Activated T-cell treated with anti-CD3 and anti-CD28 coated beads, Interleukin-2, amount 50 U/mL, for 24 hours (primary cell): ENCODE measurements at places on chromosomes 12 and 14.
A peak's percentile ranks its signal among the peaks of the same experiment; 100 is the strongest.

DNA sequence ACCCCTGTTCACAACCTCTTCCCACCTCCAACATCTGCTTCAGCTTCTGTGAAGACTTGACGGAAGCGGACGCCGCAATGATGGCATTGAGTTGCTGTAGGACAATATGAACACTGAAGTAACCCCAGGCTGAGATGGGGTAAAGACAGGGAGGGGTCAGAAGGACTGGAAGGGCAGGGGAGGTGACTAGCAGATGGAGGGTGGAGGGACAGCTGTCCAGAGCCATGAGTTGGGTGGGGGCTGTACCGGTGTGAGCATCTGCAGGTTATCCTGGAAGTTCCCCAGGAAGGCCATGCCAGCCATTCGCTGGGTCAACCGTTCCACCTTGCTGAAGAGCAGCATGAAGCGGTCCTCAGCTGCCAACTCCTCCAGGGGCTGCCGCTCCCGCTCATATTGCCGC is 26.1 kb downstream of the PRPF40B start:
- DNase-seq, result no peak
- H3K36me3 ChIP-seq, result peaks cover 93% of the 10 kb centered on the region
- no peaks in the 10 kb centered on the region for H3K27me3 ChIP-seq
- no peak overlapping the region for H3K4me3 ChIP-seq
- peak overlapping the region; percentile 58 for H3K27ac ChIP-seq
- H3K4me1 ChIP-seq, result peaks cover 29% of the 10 kb centered on the region

DNA sequence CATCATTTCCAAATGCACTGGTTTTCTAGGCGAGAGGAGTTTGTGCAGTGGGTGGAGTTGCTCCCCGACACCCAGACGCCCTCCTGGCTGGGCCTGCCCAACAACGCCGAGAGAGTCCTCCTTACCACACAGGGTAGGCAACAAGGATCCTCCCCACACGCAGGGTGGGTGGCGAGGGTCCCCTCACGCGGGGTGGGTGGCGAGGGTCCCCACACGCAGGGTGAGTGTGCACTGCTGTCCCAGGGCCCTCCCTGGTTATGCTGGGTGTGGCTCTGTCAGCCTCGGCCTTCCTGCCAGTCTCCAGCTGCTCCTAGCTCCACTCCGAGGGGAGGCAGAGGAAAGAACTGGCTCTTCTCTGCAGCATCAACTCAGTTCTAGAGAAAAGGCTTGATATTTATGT is 42.3 kb downstream of the HSP90AA1 start:
- H3K36me3 ChIP-seq, result peaks cover 96% of the 10 kb centered on the region
- DNase-seq, result no peak
- H3K4me1 ChIP-seq, result no peaks in the 10 kb centered on the region
- no peaks in the 10 kb centered on the region for H3K27me3 ChIP-seq
- H3K27ac ChIP-seq, result no peak overlapping the region

GRCh38 chr14:103296007-103296406 is 38.0 kb upstream of the EIF5 start:
- peaks cover 2% of the 10 kb centered on the region for H3K4me1 ChIP-seq
- peaks cover 12% of the 10 kb centered on the region for H3K27me3 ChIP-seq
- H3K27ac ChIP-seq, result no peak overlapping the region
- no peak for DNase-seq
- no peak overlapping the region for H3K4me3 ChIP-seq

DNA sequence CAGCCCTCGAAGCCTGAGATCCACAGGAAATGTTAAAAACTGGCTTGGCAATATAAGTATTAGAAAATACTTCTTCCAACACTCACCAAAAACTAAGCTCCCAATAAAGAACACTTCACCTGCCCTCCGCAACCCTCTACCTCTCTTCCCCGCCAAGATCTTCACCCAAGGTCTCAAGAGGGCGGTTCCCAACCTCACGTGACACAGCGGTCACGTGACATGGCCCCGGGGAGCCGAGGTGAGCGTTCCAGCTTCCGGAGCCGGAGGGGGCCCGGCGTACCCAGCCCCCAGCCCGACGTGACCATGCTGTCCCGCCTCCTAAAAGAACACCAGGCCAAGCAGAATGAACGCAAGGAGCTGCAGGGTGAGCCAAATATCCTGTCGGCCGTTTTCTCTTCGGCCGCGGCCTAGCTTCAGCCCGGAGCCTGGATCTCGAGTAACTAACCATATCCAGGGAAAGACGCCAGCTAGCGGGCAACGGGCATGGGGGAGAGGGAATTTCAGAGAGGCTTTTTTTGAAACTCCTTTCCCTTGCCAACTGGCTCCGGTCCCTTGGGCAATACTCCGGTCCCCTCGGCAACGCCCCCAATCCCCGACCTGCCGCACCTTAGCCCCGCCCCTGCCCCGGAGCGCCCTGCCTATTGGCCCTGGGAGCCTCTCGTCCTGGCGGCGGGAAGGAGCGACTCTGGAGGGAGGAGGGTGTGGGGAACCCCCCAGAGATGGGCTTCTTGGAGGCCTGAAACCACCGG is at the start of gene BLOC1S1:
TSS of gene BLOC1S1 (plus strand) at position 214 of the 749 bp plus-strand sequence. CDS start at position 220, 6 bp downstream.
- peaks cover 44% of the 10 kb centered on the region for H3K4me1 ChIP-seq
- H3K27ac ChIP-seq, result peak within 1 kb of the TSS; percentile 97
- H3K27me3 ChIP-seq, result no peaks in the 10 kb centered on the region
- peak within 1 kb of the TSS; percentile 91 for H3K4me3 ChIP-seq
- DNase-seq, result peak; percentile 95

DNA sequence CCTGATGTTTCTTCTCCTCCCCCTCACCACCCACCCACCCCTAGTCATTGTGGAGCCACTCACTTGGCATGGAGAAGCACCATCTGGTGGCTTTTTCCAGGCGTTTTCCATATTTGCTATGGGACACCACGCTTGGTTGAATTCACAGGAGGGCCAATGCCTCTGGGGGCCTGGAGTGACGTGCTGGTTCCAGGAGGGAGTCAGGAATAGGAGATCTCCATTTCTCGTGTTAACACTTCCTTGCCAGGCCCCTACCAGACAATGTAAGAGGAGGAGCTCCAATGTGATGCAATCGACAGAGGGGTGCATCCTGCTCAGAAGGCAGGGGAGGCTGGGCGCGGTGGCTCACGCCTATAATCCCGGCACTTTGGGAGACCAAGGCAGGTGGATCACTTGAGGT is 21.6 kb upstream of the TESC start:
- no peak overlapping the region for H3K4me3 ChIP-seq
- no peak for DNase-seq
- H3K36me3 ChIP-seq, result no peaks in the 10 kb centered on the region
- no peak overlapping the region for H3K27ac ChIP-seq

- no peak for DNase-seq
- H3K36me3 ChIP-seq, result peaks cover 93% of the 10 kb centered on the region
- H3K27ac ChIP-seq, result peak overlapping the region; percentile 32
- peaks cover 81% of the 10 kb centered on the region for H3K4me1 ChIP-seq
- no peaks in the 10 kb centered on the region for H3K27me3 ChIP-seq
Observed at GRCh38 chr14:102829016-102829548, 51.8 kb downstream of the TRAF3 start.

DNA sequence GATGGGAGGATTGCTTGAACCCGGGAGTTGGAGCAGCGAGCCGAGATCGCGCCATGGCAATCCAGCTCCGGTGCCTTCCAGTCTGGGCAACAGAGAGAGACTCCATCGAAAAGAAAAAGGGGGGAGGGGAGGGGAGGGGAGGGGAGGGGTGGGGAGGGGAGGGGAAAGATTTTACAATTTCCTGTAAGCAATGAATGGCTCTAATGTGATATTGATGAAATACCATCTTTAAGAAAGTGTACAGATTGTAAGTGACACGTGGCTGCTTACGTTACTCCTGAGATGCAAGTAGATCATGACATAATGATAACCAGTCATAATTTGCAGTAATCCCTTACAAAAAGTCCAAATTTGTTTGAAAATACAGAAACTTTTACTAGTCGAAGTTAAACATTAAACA is 1.4 kb downstream of the SLC25A21 start:
- DNase-seq, result no peak
- H3K4me3 ChIP-seq, result no peak overlapping the region
- no peaks in the 10 kb centered on the region for H3K36me3 ChIP-seq

DNA sequence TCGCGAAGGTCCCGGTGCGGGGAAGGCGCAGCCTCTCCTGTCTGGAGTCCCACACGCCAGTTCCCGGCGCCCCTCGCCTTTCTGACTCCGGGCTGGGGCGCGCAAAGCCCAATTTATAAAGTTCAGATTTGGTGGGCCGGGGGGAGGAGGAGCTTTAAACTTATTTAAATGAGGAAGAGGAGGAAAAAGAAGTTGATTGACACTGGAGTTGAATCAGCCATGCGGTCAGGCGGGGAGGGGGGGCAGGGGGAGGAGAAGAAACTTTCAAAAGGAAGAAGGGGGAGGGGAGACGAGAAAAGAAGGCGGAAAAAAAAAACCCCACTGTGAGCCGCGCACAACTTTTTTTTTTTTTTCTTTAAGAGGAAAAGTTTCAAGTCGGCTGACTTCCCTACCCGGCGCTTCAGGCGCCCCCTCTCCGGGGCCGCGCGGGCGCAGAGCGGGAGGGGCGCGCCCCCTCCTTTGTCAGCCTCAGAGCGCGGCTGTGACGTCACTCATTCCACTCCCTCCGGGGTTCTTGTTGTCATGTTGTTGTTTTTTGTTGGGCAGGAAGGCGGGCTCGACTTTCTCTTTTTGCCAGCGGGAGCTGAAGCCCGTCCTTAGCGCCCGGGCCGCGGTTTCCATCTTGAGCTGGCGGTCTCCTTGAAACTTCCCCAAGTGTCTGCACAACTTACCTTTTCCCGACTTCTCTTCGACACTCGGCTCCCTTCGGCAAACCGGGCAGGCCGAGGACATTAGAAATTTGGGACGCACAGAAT is at the start of gene ZFP36L1:
TSS of gene ZFP36L1 (minus strand) at position 89 of the 755 bp plus-strand sequence. CDS start 129 bp downstream, outside the sequence.
- peaks cover 56% of the 10 kb centered on the region for H3K4me1 ChIP-seq
- peak within 1 kb of the TSS; percentile 89 for H3K4me3 ChIP-seq
- peaks cover 47% of the 10 kb centered on the region for H3K36me3 ChIP-seq
- DNase-seq, result peak; percentile 92
- H3K27me3 ChIP-seq, result no peaks in the 10 kb centered on the region

DNA sequence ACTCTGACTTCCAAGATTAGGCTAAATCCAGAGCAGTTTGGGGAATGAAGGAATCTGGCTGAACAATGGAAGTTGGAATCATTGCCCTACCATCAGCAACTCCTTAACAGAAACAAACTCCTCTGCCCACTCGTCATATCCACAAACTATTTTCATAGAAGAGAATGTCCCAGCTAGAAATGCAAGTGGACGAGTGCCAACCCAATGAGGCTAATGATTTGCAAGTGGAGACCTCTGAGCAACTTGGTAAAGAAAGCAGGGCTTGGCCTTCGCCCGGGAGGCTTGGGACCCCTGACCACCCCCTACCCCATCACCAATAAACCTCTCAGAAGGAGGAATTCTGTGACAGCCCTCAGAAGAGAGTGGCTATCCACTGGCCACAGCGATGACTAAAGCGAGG is 40.0 kb upstream of the DDX11 start:
- peaks cover 19% of the 10 kb centered on the region for H3K27me3 ChIP-seq
- DNase-seq, result no peak
- H3K4me3 ChIP-seq, result no peak overlapping the region
- no peaks in the 10 kb centered on the region for H3K4me1 ChIP-seq
- no peak overlapping the region for H3K27ac ChIP-seq

- no peak overlapping the region for H3K27ac ChIP-seq
- no peaks in the 10 kb centered on the region for H3K4me1 ChIP-seq
- no peaks in the 10 kb centered on the region for H3K27me3 ChIP-seq
- no peaks in the 10 kb centered on the region for H3K36me3 ChIP-seq
- H3K4me3 ChIP-seq, result no peak overlapping the region
Observed at GRCh38 chr12:56382611-56383010, 20.0 kb upstream of the APOF start.

DNA sequence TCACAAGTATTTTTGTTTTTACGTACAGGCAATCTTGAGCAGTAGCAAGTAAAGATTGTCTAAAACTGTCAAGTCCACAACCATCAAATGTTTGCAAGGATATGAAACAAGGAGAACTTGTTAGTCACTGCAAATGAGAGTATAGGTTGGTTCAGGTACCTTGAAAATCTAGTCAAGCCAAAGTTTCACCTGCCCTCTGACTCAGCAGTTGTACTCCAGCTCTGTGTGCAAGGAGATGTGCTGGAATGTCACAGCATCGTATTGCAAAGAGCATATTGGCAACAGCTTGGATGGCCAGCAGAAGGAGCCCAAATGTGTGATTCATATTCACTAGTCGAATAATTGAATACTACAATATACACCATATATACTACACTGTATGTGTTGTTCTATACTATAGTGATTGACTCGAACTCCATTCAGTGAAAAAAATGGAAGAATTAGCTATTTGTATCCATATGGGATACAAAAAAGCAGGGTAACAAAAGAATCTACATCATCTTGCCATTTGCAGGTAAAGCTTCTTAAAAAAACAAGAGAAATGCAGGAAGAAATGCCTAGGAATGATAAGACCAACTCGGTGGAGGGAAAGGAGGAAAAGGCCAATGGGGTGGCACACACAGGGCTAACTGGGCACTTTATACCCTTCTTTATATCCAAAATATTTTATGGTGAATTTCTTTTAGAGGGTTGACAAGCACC is 44.0 kb downstream of the EID3 start:
- H3K27me3 ChIP-seq, result no peaks in the 10 kb centered on the region
- H3K27ac ChIP-seq, result no peak overlapping the region
- no peak for DNase-seq

DNA sequence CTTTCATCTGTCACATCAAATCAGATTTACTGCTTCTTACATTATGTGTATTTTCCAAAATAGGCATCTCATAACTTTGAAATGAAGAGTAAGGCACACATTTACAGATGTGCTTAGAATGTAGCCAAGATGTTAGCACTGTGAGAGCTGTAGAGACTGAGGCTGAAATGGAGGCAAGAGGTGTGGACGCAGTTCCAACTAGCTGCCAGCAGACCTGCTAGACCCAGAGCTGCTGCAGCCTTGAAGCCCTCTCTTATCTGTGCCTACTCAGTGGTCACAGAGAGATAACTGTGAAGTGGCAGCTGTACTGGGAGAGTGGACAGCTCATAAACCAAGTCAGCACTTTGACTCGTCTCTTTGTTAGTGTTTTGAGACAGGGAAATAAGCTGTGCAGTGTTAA is 470.9 kb downstream of the CCER1 start:
- peaks cover 4% of the 10 kb centered on the region for H3K27me3 ChIP-seq
- no peaks in the 10 kb centered on the region for H3K36me3 ChIP-seq
- H3K4me3 ChIP-seq, result no peak overlapping the region
- no peak overlapping the region for H3K27ac ChIP-seq

DNA sequence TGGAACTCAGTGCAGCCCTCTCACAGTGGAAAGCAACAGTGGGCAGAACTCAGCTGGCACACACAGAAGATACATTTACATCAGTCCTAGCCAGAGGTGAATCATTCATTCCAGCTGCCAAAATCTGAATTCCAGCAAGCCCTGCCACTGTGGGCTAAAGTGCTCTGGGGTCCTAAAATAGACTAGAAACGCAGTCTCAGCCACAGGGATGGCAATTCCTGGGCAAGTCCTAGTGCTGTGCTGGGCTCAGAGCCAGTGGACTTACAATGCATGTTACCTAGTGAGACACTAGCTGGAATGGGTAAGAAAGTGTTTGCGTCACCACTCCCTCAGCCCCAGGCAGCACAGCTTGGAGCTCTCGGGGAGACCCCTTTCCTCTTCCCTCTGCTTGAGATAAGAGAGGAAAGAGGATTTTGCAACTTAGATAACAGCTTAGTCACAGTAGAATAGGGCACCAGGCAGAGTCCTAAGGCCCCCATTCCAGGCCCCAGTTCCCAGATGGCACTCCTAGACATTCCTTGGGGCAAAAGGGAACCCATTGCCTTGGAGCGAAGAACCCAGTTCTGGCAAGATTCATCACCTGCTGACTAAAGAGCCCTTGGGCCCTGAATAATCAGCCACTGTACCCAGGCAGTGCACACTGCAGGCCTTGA is 592.9 kb downstream of the FSCB start:
- no peaks in the 10 kb centered on the region for H3K4me1 ChIP-seq
- H3K27me3 ChIP-seq, result no peaks in the 10 kb centered on the region
- no peaks in the 10 kb centered on the region for H3K36me3 ChIP-seq
- DNase-seq, result no peak
- H3K4me3 ChIP-seq, result no peak overlapping the region
